ENCODE measurements at places on chromosomes 5 and 9. TPM values are rescaled to one million over a fixed set of nuclear protein-coding genes. Genes with fewer than 3 reads are reported as not detected.

The QRFP gene
- total RNA-seq, result not detected

DNA sequence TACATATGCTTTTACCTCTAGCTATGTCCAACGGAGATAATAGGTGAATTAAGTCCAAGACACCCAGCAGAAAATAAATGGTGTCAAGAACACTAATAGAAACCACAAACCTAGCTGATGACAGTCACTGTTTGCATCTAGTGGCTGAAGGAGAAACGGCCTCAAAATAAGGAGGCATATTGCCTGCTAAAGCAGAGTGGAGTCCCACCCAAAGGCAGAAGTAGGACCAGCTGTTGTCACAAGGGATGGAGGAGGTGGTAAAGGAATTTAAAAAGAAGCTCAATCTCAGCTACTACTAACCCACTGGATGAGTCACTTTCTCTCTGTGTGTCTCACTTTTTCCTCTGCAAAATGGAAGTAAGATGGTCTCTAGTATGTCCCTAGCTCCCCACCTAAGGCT is 224.3 kb downstream of the GRIA1 start:
- no peak for DNase-seq

The PTGER4 gene
- 27.6 TPM for total RNA-seq

The C5orf52 gene
- total RNA-seq, result not detected

DNA sequence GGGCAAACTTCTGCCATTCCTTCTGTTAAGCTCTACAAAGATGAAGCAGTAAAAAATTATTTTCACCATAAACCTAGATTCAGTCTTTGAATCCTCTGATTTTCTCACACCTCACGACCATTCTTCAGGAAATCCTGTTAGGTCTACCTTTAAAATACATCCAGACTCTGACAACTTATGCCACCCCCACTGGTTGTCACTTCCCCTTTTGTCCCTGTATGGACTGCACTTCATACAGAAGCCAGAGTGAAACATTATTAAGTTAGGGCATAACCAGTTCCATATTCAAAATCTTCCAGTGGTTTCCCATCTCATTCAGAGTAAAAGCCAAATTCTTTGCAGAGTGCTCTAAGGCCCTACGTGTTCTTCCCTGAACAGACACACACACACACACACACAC is 499.8 kb downstream of the RASEF start:
- DNase-seq, result no peak

GRCh38 chr9:112487799-112488340 is 1.2 kb downstream of the KIAA1958 start:
- DNase-seq, result no peak

DNA sequence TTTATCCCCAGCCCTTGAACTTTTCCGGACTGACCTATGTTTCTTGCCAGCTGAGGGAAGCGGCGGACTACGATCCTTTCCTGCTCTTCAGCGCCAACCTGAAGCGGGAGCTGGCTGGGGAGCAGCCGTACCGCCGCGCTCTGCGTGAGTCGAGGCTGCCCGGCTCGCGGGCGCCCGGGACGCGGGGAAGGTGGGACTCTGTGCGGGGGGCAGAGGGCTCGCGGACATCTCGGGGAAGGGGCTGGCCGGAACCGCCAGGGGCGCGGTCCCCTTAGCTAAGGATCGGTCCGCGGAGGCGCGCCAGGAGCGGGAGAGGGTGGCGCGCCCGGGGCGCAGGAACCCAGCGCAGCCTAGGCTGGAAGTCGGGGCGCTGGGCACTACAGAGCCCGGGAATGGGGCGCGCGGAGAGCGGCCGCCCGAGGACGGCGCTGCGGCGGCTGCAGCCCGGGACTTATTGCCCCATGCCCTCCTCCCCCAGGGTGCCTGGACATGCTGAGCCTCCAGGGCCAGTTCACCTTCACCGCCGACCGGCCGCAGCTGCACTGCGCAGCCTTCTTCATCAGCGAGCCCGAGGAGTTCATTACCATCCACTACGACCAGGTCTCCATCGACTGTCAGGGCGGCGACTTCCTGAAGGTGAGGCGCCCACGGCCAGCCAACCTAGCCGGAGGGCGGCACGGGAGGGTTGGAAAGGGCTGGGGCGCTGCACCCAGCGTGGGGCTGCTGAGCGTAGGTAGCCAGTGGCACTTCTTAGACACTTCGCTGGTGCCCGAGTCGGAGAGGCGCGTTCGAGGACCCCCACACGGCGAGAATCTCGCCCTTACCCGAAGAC is 922 bp downstream of the CRHBP start:
- no peak for DNase-seq

The PCDHB5 gene
- total RNA-seq, result 27.3 TPM

DNA sequence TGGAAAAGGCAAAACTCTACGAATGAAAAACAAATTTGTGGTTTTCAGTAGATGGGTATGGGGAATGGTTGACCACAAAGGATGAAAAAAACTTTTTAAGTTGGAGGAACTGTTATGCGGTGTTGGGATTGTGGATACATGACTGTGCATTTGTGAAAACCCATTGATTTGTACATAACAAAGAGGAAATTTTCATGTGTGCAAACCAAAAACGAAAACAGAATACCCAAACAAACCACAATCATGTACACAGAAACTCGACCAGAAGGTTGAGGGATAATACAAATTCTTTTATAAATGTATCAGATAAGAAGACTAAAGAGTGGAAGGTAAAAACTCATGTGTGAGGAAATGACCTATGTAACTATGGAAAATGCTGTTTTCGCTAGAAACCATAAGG is 1012.4 kb downstream of the CDH18 start:
- no peak for DNase-seq

- DNase-seq, result no peak
These were observed 15.1 kb downstream of the AUH start for GRCh38 chr9:91346644-91347043.

The PHF24 gene
- total RNA-seq, result not detected

DNA sequence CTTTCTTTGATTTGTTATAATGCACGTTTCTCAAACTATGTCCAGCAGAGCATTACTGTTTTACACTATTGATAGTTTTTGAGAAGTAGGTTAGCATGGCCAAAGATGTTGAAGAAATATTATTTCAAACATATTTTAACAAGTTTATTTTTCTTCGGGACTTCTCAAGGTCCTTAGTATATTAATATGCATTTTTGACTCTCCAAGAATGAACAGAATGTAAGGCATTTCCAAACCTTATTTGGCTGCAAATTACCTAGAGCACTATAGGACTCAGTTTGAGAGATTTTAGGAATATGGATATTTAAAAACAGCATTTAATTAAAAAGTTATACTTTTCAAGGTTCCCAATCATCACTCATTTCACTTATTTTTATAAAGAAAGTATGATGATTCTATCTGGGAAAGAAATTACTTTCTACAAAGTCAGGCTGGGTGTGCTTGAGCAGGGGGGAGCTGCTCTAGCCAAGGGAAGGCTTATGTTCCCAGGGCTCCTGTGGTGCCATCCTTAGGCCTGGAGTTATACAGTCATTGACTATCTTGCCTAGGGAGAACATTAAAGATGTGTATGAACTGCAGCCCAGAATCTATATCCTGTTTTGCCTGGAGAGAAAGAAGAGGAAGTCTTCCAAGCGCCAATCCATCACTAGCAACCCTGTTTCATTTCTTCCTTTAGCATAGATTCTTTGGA is 27.6 kb upstream of the NREP start:
- no peak for DNase-seq

- DNase-seq, result peak; percentile 12
These were observed 87.6 kb upstream of the RPS23 start for GRCh38 chr5:82365744-82366228.

The UGT3A1 gene
- 1.0 TPM for total RNA-seq

GRCh38 chr5:14272548-14273205 is 129.5 kb downstream of the TRIO start:
- no peak for DNase-seq

- DNase-seq, result no peak
These were observed 187.7 kb upstream of the MPDZ start for GRCh38 chr9:13467157-13467556.

GRCh38 chr5:44619875-44620610 is 188.7 kb upstream of the MRPS30 start:
- DNase-seq, result no peak

The TAF1L gene
- not detected for total RNA-seq

- DNase-seq, result no peak
These were observed 27.1 kb downstream of the CYSTM1 start for GRCh38 chr5:140202078-140202477.

DNA sequence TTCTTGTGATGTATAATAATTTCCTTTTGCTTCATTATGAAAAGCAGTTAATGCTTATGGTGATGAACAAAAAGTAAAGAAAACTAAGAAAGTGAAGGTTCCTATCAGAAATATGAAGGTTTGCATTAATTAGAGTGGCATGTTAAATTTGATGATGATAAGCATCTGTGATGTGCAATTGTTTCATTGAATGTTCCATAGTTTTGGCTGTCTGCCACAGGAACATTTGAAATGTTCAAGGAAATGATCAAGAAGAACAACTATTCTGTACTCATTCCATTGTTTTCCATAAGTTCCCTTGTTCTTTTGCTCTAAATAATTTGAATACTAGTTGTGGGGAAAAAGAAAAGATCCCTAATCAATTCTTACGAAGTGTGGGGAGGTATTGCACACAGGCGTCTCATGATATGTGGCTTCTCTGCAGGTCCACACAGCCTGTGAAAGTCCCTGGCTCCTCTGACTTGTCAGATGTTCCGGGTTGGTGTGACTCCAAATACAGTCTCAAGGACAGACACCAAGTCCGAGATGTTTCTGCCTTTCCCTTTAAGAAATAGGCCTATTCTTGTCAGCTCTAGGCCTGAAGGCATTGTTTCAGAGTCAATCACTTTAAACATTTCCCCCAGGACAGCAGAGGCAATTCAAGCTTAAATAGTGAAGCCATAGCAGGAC is 152.6 kb upstream of the MAST4 start:
- no peak for DNase-seq
